ENCODE measurements at places on chromosomes 11 and 22.

DNA sequence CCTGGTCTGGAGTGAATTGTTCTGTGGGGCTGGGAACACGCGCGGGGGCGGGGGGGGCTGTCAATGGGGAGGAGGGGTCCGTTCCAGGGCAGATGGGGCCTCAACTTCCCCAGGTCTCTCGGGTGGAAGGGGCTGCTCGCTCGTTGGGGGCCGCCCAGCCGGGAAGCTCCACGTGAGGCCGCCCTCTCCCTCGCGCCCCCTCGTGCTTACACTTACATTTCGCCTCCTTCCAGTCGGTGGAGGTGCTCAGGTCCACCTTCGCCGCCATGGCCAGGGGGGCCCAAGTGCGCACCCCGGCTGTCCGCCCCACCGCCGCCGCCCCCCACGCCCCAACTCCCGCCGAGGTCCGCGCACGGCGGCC, 452 bp downstream of the MACROD1 start:
- DNase-seq: peak; percentile 48

DNA sequence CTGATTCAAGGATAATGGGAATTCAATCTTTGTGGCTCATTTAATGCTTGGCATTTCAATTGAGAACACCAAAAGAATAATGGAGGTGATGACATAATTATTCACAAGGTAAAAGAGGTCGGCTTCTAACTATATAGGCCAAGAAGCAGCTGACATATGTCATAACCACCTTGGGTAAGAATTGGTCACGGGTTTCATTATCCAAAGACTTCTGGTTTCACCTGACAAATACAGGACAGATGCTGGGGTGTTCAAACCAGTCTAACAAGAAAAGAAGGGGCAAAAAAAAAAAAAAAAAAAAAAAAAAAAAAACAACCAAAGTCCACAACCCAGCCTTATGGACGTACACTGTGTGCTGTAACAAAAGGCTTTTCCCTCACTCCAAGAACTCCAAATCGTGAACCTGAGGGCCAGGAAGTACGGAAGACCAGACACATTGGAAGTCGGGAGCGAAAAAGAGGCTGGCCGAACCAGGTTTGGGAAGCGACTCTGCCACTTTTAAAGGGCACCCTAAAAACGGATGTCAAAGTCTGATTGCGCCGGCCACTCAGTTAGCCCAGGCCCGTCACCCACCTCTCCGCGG, 385 bp downstream of the HARBI1 start:
- no peak for DNase-seq

DNA sequence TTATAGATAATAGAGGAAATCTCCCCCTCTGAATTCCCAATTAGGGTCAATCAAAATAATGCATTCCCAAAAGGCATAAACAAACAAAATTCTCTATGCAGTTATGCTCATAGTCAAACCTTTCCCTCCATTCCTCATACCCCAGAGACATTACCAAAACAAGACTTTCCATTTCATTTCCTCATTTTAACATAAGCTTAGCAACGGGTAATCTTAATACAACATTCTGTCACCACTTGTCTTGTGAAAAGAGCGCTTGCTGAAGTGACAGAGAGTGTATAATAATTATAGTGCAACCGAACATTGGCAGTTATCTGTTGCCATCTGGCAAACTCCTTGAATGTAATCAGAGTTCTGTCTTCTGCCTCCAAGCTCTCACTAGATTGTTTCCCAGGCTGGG, 1.2 kb upstream of the SLN start:
- DNase-seq: peak; percentile 11

DNA sequence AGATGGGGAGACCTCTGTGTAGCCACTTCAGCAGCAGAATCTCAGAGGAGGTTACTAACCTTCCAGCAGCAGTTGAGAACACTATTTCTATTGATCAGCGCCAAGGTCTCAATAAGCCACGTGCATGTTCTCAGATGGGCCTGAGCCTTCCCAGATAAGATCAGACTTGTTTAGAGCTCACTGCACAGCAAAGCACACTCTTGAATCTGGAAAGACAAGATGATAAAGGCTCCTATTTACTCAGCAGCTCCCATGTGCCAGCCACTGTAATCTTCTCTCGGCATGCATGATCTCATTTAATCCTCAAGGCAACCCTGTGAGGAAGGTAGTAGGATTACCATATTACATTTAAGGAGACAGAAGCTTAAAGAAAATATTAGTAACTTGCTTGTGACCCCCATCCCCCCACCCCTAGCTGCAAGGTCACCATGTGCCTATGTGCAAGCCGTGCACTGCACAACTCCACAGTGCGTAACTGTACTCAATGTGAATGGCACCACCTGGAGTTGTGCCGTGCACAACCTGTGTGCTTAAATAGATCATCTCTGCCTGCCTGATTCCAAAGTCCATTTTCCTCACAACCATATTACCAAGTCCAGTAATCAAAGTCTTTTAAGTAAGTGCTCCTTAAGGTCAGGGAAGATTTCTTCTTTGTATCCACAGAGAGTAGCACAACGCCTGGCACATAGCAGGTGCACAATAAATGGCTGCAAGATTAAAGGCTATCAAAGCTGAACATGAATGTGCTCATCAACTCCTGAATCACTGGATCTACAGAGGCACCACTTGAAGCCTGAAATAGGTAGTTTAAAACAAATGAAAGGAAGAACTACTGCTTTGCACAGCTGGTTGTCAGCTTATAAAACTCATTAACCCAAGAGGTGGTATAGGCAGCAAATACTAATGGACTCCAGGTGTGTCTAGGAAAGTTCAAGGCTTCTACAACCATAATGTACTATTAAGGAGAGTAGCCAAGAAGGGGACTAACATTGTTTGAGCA, 293.8 kb downstream of the BUD13 start:
- peak; percentile 93 for DNase-seq

DNA sequence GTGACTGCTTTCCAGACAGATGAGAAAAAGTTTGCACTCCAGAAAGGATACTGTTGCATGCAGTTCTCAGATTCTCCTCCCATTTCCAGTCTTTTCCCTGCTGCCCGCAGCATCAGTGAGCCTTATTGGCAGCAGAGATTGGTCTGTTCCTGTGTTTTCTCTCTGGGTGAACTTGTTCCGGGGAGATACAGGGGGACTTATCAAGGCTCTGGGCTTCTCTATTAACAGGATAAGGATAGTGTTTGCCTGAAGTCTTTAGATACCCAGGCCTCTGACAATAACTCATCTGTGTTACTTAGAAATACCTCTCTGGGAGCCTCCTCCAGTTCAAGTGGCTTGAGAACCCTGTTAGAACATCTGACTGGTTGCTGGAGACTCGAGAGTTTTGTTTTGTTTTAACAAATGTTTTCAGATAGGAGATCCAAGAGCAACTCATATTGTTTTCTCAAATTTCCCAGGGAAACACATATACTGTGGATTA, 154.7 kb downstream of the BLID start:
- DNase-seq: no peak

DNA sequence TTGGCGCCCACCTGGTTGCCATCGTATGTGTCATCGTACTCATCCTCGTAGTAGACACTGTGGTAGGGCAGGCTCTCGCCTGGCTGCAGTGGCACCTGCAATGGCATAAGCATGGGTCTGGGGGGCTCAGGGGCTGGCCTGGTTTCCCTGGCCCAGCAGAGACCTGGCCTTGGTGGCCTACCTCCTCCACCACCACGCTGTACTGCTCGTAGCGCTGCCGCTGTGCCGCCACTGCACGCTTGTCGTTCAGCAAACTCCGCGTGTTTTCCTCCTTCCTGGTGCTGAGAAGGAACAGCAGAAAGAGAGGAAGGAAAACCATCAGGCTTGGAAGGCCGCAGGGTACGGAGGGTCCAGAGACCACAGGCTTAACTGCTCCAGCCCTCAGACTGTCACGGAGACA, 26.2 kb downstream of the UQCR10 start:
- no peak for DNase-seq
